Suppressor macrophage treated with lipopolysaccharide for 1 hour (primary cell): ENCODE measurements at places on chromosomes 11 and 22.

DNA sequence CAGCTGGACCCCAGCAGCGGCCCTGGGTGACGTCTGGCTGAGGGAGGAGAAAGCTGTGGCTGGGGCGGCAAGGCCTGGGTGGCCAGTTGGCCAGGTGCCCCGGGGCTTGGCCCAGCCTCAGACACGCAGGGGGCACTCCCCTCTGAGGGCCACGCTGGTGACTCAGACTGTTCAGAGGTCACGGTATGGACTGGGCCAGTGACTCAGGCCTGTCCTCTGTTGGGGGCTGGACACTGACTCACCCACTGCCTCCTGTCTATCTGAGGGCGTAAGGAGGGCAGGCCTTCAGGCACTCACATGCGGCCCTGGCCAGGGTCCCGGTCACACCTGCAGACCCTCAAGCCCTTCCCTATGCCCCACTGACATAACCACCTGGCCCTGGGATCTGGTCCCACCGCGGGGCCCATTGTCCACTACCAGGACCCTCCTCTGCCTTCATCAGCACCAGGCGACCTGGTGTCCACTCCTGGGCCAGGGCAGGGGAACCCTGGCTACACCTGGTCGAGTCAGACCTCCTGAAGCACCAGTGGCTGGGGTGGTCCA, 3.7 kb upstream of the MUC5AC start:
- DNase-seq: peak; percentile 92

- DNase-seq: no peak
Measured at GRCh38 chr11:61011229-61011870, 39.9 kb downstream of the CD6 start.

DNA sequence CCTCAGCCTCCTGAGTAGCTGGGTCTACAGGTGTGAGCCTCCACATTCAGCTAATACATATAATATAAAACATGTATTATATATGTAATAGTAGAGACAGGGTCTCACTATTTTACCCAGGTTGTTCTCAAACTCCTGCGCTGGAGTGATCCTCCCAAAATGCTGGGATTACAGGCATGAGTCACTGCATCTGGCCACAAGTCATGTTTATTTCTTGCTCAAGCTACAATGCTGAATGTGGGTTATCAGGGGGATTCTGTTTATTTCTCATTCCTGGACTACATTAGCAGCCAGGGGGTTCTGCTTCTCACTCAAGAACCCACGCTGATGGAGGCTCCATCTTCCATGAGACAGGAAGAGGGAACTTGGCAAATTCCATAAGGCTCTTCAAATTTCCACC, 24.8 kb downstream of the FOLR3 start:
- DNase-seq: no peak

DNA sequence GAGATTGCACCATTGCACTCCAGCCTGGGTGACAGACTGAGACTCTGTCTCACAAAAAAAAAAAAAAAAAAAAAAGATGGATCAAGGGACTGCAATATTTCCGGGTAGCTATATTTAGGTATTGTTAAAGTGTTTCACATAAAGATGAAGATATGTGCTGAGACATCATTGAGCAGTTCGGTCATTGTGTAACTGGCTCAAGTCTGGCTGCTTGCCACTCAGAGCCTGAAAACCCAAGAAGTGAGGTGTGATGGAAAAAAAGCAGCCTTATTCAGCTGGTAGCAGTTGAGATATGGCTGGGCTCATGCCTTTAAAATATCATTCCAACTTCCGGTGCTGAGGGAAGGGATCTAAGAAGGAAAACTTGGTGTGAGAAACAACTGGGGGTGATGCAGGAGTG, 46.9 kb downstream of the LUZP2 start:
- no peak for DNase-seq
